ENCODE measurements at places on chromosomes 6 and 20.
A peak's percentile ranks its signal among the peaks of the same experiment; 100 is the strongest.

GRCh38 chr6:3324262-3324942, 65.7 kb downstream of the PSMG4 start:
- DNase-seq, result peak; percentile 94

DNA sequence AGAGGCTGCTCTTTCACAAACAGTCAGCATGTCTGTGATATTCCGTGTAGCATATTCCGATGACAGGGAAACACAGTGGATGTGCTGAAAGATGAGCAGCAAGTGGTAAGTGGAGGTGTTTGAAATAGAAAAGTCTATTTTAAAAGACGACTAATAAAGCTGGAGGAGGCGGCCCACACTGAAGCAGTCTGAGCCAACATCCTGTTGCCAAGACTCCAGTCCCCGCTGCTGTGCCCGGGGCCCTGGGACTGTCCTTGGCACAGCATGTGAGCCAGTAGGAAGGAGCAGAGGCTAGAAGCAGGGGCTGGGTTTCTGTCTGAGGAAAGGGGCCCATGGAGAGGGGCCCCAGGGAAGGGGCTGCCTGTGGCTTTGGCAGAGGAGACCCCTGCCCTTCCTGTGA, 351.5 kb upstream of the CHD6 start:
- DNase-seq, result no peak

GRCh38 chr6:117483645-117484016, 1.2 kb downstream of the DCBLD1 start:
- peak; percentile 46 for DNase-seq

DNA sequence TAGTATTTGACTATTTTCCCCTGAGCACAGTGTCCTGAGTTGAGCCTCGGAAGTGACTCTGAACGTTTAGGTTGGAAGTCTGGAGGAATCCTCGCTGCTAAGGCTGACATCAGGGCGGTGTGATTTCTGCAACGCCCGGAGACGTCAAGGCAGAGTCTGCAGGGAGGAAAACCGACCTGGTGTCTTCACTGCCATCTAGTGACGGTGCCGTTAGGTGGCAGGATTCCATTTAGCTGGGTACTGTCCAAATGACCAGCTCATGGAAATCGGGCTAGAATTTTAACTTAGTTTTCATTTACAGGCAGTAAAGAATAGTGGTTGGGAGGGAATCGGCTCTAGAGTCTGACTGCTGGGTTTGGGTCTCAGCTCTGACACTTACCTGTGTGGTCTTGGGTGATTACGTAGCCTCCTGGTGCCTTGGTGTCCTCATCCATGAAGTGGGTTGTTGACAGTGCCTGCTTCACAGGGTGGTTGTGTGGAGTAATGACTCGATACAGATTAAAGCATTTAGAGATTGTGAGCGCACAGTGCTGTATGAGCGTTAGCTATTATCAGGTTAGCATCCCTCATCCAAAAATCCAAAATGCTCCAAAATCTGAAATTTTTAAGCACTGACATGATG, 35.0 kb downstream of the FOXF2 start:
- peak; percentile 54 for DNase-seq

- no peak for DNase-seq
Observed at GRCh38 chr20:24939036-24939435, 10.0 kb upstream of the CST7 start.

DNA sequence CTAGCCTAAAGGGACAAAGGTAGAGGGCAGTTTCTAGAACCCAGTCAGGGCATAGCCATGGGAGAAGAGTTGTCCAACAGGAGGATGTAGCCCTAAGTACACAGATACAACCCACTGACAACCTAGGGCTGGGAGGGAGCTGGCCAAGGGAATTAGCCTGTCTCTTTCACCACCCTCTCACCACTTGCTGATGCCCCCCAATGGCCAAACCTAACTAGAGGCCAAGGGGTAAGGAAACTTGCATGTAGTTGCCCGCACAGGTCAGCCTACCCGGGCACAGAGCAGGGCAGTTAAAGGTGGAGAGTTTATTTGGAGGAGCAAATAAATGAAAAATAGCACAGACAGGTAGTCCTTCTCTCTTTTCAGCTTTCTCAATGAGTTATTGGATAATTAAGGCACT, 143.3 kb downstream of the LRFN2 start:
- DNase-seq, result no peak

- DNase-seq, result no peak
Observed at GRCh38 chr20:63484651-63485403, 12.4 kb upstream of the KCNQ2 start.

GRCh38 chr6:143698759-143699429, 21.1 kb downstream of the PHACTR2 start:
- no peak for DNase-seq

GRCh38 chr20:64077876-64078551, 1.3 kb downstream of the RGS19 start:
- no peak for DNase-seq

DNA sequence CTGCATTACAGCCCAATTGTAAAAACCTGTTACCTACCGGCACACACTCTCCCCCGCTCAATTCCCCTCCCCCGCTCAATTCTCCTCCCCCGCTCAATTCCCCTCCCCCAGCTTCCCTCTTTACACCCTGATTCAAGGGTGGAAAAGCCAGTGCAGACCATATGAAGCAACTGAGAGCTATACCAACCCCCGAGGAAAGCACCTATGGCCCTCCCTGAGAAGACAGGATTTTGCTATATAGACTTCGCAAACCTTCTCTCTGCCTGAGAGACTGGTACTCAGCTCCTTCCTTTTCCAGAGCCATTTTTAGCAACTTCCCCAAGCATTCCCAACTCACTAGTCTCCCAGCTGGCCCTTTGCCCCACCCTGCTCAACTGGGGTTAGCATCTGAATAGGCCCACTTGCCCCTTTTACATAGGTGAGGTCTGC, 7.6 kb downstream of the GNAS-AS1 start:
- no peak for DNase-seq

GRCh38 chr20:63354636-63355350, 6.4 kb downstream of the CHRNA4 start:
- DNase-seq, result no peak

DNA sequence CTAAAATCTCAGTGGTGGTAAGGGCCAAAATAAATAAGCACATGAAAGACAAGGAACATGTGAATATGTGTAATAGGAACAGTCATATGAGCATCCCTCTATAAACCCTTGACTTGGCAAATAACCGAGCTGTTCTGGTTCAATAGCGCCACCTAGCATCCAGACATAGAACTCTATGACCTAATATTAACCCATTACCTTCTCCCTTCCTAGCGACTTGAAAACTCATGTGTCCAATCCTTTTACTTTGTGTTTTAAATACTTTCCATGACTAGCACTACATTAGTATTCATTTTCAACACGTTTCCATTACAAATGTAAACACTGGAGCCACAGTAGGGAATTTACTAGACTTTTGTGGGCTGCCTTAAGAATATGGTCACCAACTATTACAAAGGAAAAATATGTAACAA, 279.7 kb downstream of the UST start:
- peak; percentile 93 for DNase-seq

DNA sequence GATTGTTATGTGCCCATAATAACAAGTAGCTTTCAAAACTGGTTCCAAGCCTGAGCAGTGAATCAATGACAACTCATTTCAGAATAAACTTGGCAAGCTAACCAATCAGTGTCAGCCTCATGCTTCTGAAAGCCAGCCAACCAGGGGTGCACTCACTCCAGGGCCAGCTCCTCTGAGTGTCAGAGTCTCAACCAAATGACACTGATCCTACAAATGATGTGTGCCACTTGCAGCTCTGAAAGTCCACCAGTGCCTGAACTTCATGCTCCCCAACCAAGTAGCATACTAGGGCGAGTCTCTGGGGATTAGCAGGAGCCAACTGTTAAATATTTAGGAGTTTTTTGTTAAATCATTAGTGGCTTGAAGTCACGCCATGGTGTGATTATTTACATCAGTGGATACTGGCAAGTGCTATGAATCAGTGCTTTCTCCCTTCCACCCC, 4.5 kb downstream of the IYD start:
- DNase-seq, result peak; percentile 77

DNA sequence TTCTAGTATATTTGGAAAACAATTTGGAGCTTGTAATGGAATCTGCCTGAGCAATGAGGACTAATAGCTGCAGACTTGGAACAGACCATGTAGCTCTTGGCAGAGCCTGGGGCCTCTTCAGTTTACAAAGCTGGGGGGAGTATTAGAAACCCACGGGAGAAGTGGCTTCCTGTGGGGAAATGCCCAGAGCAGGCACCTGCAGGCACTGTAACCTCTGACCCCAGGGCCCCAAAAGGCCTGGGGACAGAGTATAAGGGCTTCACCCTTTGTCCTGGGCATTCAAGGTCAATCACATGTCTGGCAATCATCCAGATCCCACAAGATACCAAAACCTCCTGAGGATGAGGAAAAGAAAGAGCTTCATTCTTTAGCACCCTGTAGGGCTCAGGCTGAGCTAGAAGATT, 19.4 kb downstream of the PKIG start:
- peak; percentile 71 for DNase-seq

DNA sequence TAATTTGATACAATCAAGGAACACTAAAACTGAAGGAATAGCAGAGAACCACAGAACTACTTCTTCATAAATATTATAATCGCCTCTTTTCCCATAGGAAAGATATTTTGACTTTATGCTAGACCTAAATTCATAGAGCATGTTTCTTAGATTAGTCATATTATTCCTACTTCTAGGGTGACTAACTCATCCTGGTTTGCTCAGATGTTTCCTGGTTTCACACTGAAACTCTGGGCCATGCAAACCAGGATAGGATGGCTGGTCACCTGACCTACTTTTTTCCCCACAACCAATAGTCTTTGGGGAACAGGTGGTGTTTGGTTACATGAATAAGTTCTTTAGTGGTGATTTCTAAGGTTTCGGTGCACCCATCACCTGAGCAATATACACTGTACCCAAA, 42.8 kb downstream of the MMS22L start:
- DNase-seq, result peak; percentile 76

DNA sequence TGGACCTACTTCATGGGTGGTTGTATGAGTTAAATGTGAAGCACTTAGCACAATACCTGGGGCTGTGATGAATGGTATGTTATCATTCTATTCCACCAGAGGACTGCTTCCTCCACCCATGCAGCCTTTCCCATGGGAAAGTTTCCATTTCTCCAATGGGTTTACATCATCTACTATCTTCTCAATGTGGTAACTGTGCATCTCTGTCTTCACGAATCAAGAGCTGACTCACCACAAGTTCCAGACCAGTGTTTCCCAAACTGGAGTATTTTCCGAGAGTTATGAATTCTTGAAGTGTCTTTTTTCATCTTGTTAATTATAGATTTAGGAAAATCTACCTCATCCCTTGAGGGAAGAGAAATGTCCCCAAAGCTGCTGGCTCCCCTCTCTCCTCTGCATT, 182.8 kb downstream of the UNC5CL start:
- peak; percentile 30 for DNase-seq

- peak; percentile 56 for DNase-seq
Observed at GRCh38 chr6:161772176-161772575, 498.3 kb upstream of the AGPAT4 start.

- DNase-seq, result no peak
Observed at GRCh38 chr6:149450679-149451375, 34.0 kb downstream of the ZC3H12D start.

- peak; percentile 89 for DNase-seq
Observed at GRCh38 chr20:47276851-47277534, 79.5 kb downstream of the ZMYND8 start.

DNA sequence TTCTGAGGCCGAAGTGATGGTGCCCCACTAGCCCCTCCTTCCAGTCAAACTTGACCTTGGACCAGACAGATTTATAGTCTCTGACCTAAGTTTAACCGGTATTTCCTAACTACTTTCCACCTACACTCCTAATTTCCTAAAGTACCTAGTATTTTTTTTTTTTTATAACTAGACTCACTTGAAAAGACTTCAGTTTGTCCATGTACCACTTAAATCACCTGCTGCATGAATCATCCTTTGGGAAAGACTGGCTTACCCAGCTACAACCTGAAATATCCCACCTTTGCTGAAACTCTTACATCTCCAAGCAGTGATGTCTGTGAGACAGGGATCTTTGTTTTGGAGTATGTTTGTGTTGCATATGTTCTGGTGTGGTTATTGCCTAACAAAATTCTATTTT, 71.1 kb downstream of the ZDHHC14 start:
- DNase-seq, result no peak

- DNase-seq, result no peak
Observed at GRCh38 chr6:149045404-149045803, 272.1 kb upstream of the TAB2 start.

GRCh38 chr6:170459451-170459850, 93.7 kb downstream of the PSMB1 start:
- DNase-seq, result peak; percentile 37

DNA sequence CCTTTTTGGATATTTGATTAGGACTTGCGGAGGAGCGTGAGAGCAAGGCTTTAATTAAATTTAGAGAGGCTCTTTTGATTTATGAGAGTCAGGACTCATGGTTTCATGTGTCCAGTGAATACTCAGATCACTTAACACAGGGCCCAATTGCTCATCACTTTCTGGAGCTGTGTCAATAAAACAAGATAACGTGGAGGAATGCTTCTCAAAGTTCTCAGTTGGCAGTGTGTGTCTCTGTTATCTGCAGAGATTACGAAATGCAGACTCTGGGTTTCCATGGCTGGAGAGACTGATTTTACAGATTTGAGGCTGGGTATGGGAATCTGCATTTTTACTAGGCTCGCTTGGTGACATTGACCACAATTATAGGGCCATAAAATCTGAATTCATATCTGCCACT, 335.8 kb upstream of the FLRT3 start:
- no peak for DNase-seq

Data from fibroblast of skin of right biceps (primary cell).